AML-193 (cell line): ENCODE measurements at places on chromosomes 2 and 18.

DNA sequence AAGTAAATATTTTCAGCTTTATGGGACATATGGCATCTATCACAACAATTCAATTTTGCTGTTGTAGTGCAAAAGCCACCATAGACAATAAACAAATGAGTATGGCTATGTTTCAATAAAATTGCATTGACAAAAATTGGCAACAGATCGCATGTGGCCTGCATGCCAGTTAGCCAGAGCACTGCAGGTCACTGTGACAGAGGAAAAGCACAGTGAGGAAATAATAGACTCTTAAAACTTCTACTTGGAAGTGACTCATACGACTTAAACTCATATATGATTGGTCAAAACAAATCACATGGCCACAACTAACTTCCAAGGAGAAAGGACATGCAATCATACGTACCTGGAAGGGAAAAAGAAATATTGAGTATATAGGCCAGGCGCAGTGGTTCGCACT is 44.4 kb downstream of the EXOC6B start:
- no peak for DNase-seq

- no peak for DNase-seq
These were observed 51.7 kb downstream of the ADI1 start for GRCh38 chr2:3467654-3468053.

DNA sequence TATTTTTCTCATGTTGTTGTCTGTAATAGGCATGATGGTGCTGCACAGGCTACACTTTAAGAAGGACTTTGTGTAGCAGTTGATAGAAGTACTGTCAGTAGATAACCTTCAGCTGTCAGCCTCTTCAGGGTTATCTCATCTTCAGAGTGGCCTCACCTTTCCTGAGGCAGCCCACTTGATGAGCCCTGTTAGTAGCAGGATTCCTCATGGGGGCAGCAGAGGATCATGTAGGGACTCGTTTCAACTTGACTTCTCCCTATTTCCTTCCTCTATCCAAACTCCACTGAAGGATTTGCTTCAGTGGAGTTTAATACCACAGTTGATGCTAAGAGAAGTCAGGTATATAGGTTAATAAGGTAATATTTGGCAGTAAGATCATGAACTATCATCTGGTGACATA is 530.3 kb upstream of the FSIP2 start:
- no peak for DNase-seq

- DNase-seq, result no peak
These were observed 2.9 kb upstream of the ARPC2 start for GRCh38 chr2:218214116-218214515.

DNA sequence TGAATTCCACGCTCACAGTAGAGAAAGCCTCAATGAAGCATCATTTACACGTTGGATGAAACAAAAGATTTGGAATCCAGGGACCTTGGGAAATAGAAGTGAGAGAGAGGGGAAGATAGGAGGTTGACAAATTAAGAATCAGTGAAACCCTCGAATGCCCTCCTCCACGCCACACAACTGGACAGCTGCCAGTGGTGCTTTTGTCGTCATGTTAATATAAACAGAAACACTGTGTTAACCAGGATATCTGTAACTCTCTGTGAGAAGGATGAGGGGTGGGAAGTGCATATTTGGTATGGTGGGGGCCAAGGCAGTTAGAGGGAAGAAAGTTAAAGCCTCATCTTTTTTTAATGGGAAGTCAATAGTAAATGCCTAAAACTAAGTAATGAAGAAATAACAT is 108.7 kb downstream of the GFPT1 start:
- no peak for DNase-seq

GRCh38 chr18:73715210-73715670 is 432.4 kb downstream of the FBXO15 start:
- no peak for DNase-seq

DNA sequence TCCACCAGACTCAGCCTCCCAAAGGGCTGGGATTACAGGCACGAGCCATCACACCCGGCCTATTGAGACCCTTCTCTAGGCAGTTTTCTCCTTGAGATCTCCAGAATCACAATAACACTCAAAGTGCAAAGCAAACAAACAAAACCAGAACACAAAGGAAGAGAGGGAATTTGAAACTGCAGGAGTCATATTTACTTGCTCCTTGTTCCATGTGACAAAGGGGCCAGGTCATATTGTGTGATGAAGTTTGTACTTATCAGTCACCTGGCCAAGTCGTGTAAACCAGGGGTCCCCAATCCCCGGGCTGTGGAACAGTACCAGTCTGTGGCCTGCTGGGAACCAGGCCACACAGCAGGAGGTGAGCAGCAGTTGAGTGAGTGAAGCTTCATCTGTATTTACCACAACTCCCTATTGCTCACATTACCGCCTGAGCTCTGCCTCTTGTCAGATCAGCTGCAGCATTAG is 26.5 kb downstream of the SCYGR8 start:
- DNase-seq, result no peak

GRCh38 chr2:67755156-67755882 is 307.5 kb downstream of the C1D start:
- no peak for DNase-seq

DNA sequence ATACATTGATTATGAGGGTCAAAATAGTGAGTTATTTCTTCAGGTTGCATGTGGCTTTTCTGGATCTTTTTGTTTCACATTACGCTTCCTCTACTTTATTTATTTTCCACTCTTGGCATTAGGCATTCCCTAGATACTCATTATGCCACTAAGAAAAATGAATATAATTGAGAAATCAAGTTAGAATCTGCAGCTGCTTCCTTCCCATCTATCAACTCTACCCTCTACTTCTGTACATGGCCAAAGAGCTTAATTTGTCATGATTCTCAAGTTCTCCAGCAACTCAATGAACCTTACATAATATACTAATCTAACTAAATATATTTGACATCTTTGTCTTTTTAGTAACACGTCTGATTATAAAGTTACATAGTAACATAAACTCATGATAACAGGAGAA is 598.1 kb upstream of the LRRTM4 start:
- DNase-seq, result no peak

GRCh38 chr2:126381091-126381490 is 274.9 kb upstream of the GYPC start:
- no peak for DNase-seq
